NB4 (cell line): ENCODE measurements at places on chromosomes 1 and 21.

DNA sequence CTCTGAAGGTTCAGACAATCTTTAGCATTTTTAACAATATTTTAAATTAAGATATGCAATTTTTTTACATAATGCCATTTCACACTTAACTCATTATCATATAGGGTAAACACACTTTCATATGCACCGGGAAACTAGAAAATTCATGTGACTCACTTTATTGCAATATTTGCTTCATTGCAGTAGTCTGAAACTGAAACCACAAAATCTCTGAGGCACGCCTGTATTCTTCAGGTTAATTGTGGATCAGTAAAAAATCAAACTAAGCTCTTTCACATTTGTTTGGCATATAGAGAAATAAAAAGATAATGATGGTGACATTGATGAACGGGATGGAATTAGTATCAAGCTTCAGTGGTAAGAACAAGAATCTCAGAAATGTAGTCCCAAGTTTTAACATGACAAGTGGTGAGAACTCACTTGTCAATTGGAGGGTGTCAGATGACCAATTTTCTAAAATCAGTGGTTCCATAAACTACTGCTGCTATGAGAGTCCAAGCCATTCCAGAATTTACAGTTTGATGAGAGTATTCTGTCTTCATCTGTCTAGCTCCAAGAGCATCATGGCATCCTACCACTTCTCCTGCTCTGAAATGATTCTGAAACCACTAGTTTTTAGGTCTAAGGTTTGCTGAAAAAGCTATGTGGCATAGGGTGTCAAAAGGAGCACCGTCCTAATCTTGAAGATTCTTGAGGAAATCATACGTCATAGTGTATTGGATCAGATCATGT is 281.0 kb downstream of the PTPRC start:
- DNase-seq: peak; percentile 37

DNA sequence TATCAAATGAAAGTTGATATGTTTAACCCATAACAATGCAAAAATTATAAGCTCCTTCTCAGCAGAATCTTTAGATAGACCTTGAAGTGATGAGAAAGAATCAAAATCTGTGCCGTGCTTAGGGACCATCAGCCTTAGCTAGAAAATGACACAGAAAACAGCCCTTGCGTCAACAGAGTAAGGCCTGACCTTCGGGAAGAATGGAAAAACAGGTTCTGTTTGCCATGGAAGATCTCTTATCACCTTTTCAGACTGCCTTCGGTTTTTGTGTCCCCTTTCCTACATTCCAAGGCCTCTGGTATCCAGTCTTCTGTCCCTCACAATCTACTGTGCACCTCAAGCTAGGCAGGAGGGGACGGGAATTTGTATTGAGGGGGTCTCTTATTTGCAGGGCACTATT is 37.6 kb upstream of the DPT start:
- no peak for DNase-seq

- DNase-seq: peak; percentile 51
Observed at GRCh38 chr1:2786329-2787162, 14.9 kb downstream of the TTC34 start.

- no peak for DNase-seq
Observed at GRCh38 chr21:41520560-41521442, 12.8 kb upstream of the TMPRSS2 start.

DNA sequence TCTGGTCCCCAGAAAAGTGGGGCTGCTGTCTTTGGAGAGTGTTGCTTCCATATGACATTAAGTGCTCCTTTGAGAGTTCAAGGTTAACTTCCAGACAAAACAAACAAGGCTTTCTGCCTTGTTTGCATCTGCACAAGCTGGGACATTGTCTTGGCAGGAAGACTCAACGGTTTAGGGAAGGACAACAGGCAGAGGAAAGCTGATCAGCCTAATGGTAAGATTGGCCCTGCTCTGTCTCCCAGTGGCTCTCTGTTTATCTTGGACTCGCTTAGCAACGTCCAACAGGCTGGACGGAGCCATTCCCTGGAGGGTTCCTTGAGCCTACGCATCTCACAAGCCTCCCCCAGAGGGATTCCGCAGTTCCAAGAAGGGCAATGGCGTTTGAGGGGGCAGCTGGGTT is 62.2 kb upstream of the SLC44A3 start:
- no peak for DNase-seq

- DNase-seq: no peak
Observed at GRCh38 chr1:162899422-162900146, 38.6 kb upstream of the CCDC190 start.

GRCh38 chr1:114828251-114828650 is 26.4 kb upstream of the SYCP1 start:
- no peak for DNase-seq

DNA sequence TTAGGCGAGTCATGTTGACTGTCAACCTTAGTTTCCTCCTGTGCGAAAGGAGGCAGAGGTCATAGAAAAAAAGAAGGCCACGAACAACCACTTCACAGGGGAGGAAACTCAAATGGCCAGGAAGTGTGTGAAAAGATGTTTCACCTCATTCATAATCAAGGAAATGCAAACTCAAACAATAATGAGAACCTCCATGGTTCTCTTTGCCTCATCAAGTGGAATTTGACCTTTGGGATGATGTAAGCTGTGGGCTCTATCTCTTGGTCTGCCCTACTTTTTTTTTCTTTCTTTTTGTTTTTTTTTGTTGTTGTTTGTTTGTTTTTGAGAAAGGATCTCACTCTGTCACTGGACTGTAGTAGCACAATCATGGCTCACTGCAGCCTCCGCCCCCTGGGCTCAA is 55.9 kb upstream of the GRHL3 start:
- no peak for DNase-seq

DNA sequence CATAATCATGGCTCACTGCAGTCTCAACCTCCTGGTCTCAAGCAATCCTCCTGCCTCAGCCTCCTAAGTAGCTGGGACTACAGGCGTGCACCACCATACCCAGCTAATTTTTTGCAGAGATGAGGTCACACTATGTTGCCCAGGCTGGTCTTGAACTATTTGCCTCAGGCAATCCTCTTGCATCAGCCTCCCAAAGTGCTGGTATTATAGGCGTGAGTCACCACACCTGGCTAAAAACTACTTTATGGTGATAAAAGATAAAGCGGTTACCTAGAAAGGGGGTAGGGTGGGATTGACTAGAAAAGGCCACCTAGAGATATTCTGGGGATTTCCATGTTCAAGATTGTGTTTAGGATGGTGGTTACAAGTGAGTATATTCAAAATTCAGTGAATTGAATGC is 5.0 kb downstream of the TSTD1 start:
- DNase-seq: no peak

GRCh38 chr21:42357307-42357706 is 6.5 kb upstream of the TFF2 start:
- DNase-seq: no peak

DNA sequence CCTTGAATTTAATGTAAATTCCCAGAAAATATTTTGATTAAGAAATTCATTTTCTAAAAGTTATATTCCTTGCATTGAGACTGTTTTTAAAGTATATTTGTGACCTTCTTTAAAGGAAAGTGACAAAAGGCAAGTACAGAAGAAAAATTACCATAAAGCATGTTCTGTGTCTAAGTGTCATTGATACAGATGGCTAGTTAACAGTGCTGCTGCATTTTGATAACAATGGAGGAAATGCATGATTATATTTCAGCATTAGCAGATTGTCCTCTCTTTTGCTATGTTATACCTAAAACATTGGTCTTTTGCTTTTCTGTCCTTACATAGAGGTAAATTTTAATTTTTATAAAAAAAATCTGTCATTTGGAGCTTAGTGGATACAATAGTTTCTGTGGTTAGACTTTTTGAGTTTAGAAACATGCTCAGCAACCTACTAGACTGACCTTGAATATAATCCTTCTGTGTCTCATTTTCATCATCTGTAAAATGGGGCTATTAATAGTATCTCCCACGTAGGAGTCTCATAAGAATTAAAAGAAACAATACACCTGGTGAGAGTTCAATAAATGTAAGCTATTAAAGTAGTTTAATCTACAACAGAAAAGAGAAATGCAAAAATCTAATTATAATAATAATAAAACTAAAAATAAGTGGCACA is 51.1 kb upstream of the RGS21 start:
- no peak for DNase-seq

DNA sequence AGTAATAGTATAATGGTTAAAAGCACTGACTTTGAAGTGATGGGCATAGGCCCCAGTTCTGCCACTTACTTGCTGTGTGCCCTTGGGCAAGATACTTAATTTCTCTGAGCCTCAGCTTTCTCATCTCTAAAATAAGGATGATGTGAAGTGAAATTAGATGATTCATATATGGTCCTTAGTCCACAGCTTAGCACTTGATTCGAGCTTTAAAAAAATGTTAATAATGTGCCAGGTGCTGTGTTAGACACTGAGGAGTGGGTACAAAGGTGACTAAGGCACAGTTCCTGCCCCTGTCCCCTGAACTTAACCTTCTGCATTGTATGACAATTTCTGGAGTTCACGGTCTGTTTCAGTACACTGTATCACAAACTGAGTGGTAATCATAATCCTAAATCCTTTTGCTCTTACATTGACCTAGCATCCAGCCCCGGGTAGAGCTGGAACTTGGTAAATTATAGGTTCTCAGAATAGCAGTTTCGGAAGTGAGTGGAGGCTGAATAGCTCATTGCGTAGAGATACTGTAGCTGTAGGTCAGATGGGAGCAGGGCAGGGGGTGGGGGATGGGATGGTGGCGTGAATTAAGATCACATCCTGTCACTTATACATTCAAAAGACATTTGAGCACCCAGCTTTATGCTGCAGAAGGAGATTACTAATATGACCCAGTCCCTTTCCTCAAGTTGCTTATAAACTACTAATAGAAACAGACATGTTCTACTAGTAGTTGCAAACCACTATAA is 1.5 kb downstream of the ZNF691 start:
- no peak for DNase-seq

DNA sequence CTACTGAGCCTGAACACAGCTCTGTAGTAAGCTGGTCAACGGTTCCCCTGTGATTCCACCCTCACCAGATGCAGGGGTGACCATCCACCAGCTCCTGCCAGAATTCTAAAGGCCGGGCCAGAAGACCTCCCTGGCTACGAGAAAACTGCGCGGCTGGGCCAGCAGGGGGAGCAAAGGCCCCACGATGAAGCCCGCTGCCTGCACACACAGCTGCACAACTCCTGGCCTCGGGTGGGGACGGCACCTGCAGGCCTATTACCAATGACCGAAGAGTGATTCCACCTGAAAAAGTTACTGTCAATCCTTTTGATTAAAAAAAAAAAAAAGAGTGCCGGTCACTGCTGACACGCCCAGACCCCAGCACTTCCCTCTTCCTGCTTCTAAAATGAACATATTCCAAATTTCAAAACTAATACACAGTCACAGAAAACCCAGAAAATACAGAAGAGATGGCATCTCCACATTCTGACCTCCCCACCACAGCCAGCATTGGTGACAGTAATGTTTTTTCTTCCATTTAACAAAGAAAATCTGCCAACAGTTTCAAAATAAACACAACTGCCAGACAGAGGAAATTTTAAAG is 49.8 kb upstream of the RIPK4 start:
- DNase-seq: peak; percentile 43

DNA sequence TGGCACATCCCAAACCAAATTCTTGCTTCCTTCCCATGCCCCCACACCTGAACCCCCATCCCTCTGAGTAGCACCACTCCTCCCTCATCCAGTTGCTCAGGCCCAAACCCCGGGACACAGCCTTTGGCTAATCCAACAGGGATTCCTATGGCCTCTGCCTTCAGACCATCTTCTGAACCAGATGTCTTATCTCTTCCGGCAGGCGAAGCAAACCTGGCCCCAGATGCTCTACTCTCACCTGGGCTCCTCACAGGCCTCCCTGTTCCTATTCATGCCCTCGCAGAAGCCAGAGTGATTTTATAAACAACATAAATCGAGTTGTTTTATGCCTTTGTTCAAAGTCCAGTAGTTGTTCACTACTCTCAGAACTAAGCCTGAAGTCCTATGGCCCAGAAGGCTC is 12.5 kb upstream of the KCNA2 start:
- no peak for DNase-seq

DNA sequence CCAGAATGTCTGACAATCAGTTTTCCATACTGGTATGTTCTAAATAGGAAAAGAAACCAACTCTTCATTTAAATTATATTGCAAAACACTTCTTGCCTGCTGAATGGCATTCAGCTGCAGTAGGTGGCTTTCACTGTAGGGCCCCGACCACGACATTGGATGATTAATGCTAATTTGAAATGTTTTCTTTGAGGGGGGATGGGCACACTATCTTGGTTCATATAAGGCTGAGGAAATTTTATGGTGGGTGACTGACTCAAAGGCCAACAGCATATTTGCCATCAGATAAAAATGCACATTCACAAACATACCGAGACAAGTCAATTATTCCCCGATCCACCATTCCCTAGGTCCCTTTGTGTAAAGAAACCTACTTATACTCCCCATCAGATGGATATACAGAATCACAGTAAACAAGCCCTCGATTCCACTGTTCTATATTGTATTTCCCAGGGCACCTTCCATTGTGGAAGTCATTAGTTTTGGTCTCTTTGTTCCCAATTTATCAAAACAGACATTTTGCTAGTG is 464.2 kb upstream of the DAB1 start:
- DNase-seq: no peak

GRCh38 chr1:5053744-5054143 is 399.3 kb downstream of the AJAP1 start:
- no peak for DNase-seq

- DNase-seq: no peak
Observed at GRCh38 chr1:111906816-111907215, 82.7 kb downstream of the KCND3 start.

DNA sequence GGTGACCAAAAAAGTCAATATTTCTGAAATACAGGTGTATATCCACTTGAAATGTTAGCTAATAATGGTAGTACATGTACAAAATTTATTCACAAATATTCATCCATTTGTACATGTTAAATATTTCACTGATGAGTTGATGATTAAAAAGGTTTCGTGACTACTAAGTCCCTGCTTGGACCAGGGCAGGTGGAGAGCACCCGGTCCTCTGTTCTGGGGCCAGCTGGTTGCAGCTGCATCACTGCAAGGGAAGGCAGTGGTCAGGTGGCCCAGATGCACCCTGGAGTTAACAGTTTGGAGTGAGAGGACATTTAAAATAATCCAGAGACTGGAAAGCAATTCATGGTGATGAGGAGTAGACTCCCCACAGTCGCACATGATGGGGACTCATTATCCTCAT is 141.2 kb downstream of the ZBTB18 start:
- no peak for DNase-seq

DNA sequence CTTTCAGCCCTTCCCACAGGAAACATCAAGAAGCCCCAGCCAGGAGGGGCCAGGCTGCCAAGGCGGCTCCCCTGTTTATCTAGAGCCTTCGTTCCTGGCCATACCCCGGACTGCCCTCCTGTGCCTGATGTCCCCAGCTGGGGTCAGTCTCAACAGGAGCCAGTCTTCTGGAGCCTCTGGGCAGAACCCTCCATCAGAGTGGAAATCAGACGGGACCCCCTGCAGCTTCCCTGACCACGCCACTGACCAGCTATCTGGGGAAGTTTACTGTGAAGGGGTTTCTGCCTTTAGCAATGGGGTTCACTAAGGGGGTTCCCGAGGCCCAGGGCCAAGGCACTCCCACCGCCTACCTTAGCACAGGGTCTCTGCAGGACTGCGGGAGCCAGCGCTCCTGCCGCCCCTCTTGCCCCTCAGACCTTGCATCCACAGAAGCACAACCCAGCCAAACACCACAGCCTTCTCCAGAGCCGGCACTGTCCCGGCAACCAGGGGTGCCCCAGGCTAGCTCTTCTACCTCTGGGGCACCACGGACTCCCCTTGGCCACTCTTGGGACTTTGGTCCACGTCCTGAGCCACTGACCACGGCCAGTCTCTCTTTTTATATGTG is 3.5 kb upstream of the MTFR1L start:
- no peak for DNase-seq

GRCh38 chr1:188822248-188822647 is 1655.4 kb downstream of the BRINP3 start:
- no peak for DNase-seq

- no peak for DNase-seq
Observed at GRCh38 chr21:44643741-44644310, 2.4 kb upstream of the KRTAP10-11 start.
